Omental fat pad (tissue), 4 donors: ENCODE measurements at places on chromosomes 3 and 15. TPM values are rescaled to one million over a fixed set of nuclear protein-coding genes. Genes with fewer than 3 reads are reported as not detected.

Gene RASL12
- 50.0 TPM for total RNA-seq

Gene SLC22A13
- 0.94 TPM for total RNA-seq

Gene EPHA3
- 15.3 TPM for total RNA-seq

GRCh38 chr3:37668431-37668817 is 193.3 kb upstream of the CTDSPL start:
- no peak for DNase-seq

DNA sequence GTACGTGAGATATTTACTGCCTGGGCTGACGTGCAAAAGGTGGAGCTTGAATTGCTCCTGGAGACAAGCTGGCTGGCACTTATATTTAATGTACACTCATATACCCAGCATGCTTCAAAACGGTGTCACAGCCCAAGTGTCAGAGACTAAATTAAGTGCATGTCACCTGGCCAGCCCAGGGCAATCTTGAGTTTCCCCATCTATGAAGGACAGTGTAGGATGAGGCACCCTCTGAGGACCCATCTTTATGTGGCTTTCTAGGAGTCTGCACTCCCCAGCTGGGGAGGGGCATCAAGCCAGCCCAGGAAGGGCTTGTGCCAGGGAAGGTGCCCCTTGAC is 5.3 kb downstream of the LRRC15 start:
- no peak for DNase-seq

DNA sequence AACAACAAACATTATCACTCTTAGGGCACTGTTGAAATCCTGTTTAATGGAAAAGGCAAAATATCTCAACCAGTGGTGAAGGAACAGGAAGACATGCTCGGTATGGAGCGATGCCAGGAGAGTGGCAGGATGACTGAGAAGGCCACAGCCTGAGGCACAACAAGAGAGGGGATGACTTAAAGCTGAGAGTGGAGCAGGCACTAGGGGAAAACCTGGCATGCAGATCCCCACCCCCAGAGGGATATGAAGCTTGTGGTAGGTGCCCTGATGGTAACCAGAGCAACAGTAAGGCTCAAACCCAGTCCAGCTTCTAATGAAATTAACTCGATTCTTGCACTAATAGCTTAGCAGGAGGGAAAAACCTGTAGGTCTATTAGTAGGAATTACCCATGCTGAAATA is 40.4 kb downstream of the LYSMD4 start:
- DNase-seq: no peak

DNA sequence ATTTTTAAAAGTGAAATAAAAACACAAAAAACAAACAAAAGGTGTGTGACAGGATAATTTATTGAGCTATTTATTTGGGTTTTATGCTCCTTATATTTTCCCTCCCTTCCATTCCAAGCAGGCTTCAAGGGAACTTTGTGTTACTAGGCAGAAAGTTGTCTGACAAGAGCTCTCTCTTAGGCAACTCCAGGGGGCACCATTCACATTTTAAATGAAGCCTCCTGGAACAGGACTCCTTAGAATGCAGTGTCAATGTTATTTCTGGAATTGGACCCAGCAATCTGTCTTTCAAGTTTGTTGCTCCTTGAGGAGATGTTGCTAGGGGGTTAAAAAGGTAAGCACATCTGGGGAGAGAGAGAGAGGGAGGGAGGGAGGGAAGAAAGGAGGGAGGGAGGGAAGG is 5.4 kb upstream of the RFX7 start:
- no peak for DNase-seq

GRCh38 chr3:125654526-125654925 is 59.2 kb upstream of the OSBPL11 start:
- DNase-seq: no peak

DNA sequence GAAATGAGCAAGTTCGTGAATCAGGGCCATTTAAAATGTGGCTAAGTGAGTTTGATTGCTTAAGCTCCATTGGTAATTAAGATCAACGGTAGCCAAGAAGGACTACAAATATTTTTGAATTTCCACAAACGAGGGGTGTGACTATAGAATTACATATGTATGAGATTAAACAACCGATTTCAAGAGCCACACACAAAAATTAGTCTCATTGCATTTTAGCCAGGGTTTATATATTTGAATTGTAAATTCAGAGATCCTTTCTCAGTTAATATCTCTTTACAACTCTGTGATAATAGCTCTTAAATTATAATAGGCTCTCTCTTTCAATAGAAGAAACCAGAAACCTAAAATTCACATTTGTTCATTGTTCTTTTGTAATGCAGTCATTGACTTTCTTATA is 325.6 kb upstream of the ICE2 start:
- DNase-seq: no peak

GRCh38 chr3:125002414-125003368 is 53.1 kb downstream of the HEG1 start:
- no peak for DNase-seq

GRCh38 chr3:192570821-192571791 is 156.2 kb downstream of the FGF12 start:
- no peak for DNase-seq

- DNase-seq: no peak
Measured at GRCh38 chr3:28322464-28322863, 26.1 kb upstream of the ZCWPW2 start.

DNA sequence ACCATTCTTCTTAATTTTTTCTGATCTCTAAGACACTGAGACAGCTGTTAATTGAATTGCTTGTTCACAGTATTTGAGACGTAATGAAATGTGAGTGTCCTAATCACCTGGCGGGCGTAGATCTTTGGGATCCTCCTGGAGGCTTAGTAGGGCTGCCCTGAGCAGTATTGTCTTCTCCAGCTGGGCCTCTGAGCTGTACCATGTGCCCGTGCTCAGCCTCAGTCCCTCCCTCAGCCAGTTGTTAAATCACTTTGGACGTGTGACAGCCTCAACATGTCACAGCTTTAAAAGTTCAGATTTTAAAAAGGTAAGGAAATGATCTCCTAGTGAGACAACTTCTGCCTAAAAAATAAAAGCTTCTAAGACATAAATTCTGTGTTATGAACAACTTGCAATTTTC is 35.5 kb downstream of the IGF1R start:
- no peak for DNase-seq

GRCh38 chr3:67290438-67290837 is 292.3 kb downstream of the KBTBD8 start:
- DNase-seq: no peak

DNA sequence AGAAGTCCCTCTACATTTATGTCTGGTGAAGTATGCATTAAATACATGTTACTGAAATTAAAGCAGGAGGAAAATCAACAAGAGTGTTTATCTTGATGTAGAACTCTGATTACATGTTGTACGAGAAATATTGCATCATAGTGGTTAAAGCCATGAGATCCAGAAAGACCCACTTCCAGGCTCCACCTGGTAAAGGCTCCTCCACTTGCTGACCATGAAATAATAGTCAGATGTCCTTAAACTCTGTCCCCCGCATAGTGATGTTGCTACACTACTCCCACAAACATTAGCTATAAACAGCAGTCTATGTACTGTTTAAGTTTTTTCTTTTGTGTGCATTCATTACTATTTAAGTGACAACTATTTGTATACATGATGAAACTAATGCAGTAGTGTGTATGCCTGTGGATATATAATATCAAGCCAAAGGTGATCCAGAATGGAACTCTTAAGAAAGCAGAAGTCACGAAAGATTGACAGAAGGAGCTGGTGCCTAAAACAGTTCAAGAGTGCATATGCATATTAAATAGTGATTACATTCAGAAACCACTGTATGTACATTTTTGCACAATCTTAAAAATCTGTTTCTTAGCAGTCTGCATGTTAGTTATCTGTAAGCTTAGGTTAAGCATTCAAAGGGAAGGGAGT is 264.4 kb upstream of the KCNMB2 start:
- no peak for DNase-seq
